ENCODE measurements at places on chromosomes 13 and 19.
A peak's percentile ranks its signal among the peaks of the same experiment; 100 is the strongest.

GRCh38 chr19:39927076-39927475, 7.4 kb downstream of the FCGBP start:
- peak; percentile 13 for DNase-seq

DNA sequence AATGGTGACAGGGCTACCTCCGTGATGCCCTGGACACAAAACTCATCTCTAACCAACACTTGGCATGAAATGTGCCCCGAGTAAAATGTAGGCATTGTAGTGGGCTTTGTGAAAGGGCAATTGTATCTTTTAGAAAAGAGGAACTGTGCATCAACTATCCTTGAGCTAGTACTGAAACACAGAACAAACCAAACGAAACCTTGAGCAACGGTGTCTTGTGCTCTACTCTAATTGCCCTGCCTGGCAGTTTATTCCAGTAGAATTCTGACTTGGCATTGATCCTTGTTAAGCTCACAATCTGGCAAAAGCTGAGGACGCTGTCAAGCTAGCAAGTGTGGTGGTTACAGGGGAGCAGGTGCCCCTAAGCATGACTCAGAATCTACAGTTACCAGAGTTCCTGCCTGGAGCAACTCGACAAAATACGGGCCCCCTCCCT, 707.1 kb upstream of the SPRY2 start:
- no peak for DNase-seq

DNA sequence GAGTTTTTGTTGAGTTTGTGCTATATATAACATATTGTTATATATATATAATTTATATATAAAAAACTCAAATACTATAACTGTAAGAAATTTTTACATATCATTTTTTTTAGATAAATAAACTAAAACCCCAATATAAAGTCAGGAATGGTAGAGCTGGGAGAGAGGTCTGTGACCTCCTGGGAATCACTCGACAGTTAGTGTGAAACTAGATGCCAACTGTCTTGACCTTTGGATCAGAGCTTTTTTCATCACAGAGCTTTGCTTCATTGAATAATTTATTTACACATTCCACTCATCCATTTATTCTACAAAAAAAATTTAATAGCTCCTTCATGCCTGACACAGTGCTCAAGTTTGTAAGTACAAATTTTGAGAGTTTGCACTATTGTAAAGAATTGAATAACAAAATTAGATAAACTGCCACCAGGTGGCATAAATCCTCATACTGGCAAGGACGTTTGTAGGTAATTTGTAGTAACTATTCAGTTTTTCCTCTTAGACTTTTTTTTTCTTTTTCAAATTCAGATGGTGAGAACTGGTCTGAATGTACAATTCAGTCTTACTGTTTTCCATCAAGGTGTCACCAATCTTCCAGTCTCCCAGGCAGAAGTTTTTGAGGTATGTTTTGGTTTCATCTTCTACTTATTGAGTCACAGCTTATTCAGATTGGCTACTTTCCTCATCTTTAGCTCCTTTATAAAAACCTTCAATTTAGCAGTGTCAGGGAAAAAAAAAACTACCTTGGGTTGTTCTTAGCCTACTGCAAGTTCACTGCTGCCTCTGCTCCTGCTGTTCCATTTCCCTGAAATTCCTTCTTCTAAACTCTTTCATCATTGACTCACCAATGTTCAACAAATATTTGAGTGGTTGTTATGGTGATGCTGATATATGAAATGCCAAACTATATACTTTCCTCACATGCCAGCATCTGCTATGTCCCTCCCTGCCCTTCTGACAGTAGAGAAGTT, 28.7 kb downstream of the LACC1 start:
- no peak for DNase-seq

DNA sequence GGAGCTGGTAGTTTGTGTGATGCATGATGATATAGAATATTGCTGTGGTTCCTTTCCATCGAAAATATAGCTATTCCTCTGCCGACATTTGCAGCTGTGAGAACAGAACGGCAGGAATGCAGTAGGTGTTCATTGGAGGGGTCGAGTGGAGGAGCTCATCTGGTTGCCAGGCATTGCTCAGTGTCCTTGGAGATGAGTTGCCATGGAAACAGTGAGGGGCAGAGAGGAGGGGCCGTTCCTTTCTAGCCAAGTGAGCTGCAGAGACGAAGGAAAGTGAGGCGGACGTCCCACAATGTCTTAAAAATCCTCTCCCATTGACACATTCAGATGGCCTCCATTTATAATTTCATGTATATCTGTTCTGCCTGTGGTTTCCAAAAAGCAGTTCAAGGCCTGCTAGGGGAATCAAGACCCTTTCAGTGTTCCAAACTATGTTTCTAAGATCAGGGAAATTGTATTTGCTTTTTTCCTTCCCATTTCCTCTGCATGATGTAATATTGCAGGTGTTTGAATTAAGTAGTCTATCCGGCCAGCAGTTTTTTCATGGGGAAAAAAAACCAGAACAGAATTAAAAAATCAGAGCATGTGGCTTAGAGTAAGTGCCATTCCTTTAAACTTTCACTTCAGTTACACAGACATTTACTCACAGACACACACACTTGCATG, 41.2 kb upstream of the ZNF835 start:
- DNase-seq: no peak

- DNase-seq: no peak
Observed at GRCh38 chr13:73777134-73777533, 357.1 kb downstream of the KLF12 start.

DNA sequence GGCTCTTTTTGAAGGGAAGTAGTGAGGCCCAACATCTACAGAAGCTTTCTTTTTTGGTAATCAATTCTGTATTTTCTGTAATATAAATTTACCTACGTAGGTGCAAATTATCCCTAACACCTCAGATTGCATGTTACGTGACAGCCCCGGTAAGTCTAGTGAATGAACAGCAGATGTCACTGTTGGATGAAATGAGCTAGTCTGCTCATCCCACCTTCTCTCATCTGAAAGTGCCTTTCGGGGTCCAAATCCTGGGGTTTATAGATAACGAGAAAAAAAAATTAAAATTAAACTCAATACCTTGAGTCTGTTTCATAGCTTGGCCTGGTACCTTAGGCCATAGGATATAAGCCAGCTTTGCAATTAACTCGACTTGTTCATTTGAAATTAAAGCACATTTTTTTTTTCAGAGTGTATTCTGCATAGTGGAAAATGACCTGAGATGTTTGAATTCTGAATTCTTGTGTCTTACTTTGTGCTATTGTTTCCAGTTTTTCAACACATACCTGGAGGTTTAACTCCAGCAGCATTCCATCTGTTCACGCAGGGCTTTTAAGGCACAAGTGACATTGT, 548.2 kb downstream of the GPC5 start:
- no peak for DNase-seq

Measured in osteoblast (primary cell).